ENCODE measurements at places on chromosomes 7 and 10.

GRCh38 chr10:86688398-86688921, 20.1 kb downstream of the LDB3 start:
- DNase-seq, result peak; percentile 81

- DNase-seq, result no peak
Measured at GRCh38 chr7:95602421-95602820, 6.1 kb upstream of the PDK4 start.

DNA sequence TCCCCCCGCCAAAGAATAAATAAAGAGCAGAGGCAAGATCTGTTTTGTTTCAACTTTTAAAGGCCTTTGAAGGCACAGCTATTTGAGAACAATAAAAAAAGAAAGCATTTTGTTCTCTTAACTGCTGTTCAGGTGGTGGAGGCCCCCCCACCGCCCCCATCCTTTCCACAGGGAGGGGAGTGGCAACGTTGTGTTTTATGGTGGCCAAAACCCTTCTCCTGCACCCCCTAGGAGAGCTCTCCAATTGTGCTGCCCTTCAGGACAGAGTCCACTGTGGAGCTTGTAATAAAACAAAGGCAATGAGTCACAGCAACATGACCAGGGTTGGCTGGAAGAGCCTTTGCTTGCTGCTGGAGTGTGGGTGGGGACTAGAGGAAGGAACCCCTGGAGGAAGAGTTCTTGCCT, 987.9 kb downstream of the KCNMA1 start:
- no peak for DNase-seq

- DNase-seq, result no peak
Measured at GRCh38 chr10:78417425-78418370, 384.0 kb downstream of the RPS24 start.

DNA sequence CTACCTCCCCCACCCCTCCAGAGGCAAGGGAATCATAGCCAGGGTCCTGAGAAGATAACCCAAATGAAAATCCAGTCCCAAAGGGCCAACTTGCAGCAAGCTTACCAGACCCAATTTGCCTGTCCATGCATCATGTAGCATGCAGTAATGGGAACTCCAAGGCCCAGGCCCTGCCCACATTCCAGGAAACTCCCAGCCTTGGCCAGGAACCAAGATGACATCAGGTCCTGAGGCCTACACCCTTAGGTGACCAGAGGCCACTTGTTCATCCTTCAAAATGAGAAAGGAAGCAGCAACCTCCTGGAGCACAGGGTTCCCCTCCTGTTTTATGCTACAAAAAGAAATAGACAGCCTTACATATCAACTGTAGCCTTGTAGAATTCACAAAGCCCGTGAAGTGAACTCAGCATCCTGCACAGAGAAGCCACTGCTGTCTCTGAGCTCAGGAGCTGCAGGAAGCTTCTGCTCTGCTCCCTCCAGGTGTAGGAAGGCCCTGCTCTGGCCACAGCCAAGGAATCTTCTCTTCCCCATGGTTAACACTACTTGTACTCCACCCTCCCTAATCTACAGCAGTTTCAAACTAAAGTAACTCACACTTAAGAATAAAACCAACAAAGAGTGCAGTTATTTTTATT, 30.3 kb upstream of the GRB10 start:
- DNase-seq, result no peak

GRCh38 chr7:105662998-105663397, 81.7 kb upstream of the EFCAB10 start:
- DNase-seq, result no peak

- DNase-seq, result no peak
Measured at GRCh38 chr10:391847-392704, 256.8 kb downstream of the ZMYND11 start.

Measured in hematopoietic multipotent progenitor cell treated with erythropoietin and hydrocortisone succinate and interleukin-3 and kit ligand, for 4 days (in vitro differentiated cells).